ENCODE measurements at places on chromosomes 2 and 18. TPM values are rescaled to one million over a fixed set of nuclear protein-coding genes. Genes with fewer than 3 reads are reported as not detected.

DNA sequence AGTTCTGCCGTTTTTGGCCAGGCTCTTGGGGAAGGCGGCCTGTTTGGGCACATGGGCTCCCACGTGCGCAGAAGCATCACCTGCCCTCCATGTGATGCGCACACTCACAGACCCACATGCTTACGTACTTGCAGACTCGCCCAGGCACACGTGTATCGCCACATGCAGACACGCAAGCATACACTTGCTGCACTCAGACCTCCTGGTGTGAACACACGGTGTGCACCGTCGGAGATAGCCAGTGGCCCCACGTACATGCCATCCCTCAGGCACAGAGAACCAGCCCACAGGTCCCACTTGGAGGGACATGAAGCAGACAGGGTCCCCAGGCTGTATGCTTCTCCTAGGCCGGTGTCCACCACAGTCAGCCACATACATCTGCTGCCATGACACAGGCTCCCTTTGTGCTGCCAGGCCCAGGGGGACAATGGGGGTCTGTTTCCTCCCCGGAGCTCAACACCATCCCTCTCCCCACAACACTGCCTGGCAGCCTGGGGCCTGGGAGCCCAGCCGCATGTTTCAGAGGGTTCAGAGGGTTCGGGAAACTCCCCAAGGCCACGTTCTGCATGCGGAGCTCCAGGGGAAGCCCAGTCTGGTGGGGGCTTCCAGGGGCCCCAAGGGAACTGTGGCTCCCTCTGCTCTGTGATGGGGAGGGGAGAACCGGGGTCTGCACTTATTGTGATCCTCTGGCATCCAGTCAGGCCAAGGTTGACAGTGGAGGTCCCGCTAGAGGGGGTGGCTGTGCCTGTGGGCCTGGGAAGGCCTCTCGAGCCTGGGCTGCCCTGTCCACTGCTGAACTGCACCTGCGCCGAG, 208.1 kb upstream of the HAAO start:
- DNase-seq = no peak
- H3K36me3 ChIP-seq = no peaks in the 10 kb centered on the region
- H3K4me3 ChIP-seq = no peak overlapping the region
- H3K27me3 ChIP-seq = no peaks in the 10 kb centered on the region
- H3K27ac ChIP-seq = peak overlapping the region; percentile 81

DNA sequence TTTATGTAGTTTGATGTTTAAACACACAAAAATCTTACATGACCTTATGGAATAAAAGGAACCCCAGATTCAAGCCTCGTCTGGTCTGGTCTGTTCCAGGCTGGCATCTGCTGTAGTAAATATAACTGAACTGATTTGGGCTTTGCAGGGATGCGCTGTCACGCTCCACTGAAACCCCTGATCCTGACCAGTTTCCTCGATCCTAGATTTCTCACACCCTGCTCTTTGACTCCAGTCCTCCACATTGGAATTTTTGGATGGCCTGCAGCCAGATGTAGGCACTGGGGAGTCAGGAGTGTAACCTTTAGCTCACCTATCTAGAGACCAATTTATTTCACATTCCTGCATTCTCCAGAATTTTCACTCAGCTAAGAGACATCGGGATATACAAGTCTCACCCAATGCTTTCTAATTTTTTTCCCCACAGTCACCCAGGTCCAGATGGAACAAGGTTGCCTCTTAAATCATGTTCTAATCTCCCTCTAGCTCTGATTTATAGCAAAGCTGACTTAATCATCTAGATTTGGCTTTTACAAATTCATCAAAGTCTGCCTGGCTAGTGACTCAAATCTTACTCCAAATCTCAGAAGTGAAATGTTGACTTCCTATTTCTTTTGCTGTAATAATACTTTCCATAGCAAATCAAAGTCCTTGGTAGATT, 219.6 kb downstream of the CD226 start:
- no peak for DNase-seq
- no peaks in the 10 kb centered on the region for H3K4me1 ChIP-seq
- no peaks in the 10 kb centered on the region for H3K36me3 ChIP-seq
- H3K4me3 ChIP-seq = no peak overlapping the region
- H3K27me3 ChIP-seq = no peaks in the 10 kb centered on the region

RIT2 gene
- total RNA-seq = not detected

- H3K27me3 ChIP-seq = no peaks in the 10 kb centered on the region
- H3K36me3 ChIP-seq = no peaks in the 10 kb centered on the region
- H3K4me3 ChIP-seq = no peak overlapping the region
- DNase-seq = no peak
These were observed 7.7 kb downstream of the PSD4 start for GRCh38 chr2:113181258-113182051.

GRCh38 chr2:105592288-105592687, 152.4 kb upstream of the NCK2 start:
- no peaks in the 10 kb centered on the region for H3K27me3 ChIP-seq
- DNase-seq = no peak
- H3K4me3 ChIP-seq = no peak overlapping the region
- no peaks in the 10 kb centered on the region for H3K36me3 ChIP-seq
- no peak overlapping the region for H3K27ac ChIP-seq

DNA sequence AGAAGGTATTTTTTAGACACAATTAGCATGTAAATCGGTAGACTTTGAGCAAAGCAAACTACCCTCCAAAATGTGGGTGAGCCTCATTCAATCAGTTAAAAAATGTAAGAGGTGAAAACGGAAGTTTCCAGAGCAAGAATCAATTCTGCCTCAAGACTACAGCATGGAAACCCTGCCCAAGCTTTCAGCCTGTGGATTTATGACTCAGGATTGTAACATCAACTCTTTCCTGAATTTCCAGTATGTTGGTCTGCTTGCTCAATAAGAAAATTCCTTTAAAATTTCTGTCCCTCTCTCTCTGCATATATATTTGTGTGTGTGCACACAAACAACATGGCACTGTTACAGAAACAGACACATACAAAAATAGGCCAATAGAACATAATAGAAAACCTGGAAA, 228.6 kb upstream of the DOK6 start:
- no peaks in the 10 kb centered on the region for H3K4me1 ChIP-seq
- H3K4me3 ChIP-seq = no peak overlapping the region
- no peaks in the 10 kb centered on the region for H3K27me3 ChIP-seq
- no peak for DNase-seq

TNS1 gene
- total RNA-seq = 20.6 TPM

MAPK4 gene
- total RNA-seq = 1.8 TPM

GRCh38 chr2:60104514-60105505, 448.6 kb downstream of the BCL11A start:
- no peak overlapping the region for H3K4me3 ChIP-seq
- H3K27me3 ChIP-seq = no peaks in the 10 kb centered on the region
- no peaks in the 10 kb centered on the region for H3K36me3 ChIP-seq
- DNase-seq = no peak

OBSL1 gene
- total RNA-seq = 9.9 TPM

DNA sequence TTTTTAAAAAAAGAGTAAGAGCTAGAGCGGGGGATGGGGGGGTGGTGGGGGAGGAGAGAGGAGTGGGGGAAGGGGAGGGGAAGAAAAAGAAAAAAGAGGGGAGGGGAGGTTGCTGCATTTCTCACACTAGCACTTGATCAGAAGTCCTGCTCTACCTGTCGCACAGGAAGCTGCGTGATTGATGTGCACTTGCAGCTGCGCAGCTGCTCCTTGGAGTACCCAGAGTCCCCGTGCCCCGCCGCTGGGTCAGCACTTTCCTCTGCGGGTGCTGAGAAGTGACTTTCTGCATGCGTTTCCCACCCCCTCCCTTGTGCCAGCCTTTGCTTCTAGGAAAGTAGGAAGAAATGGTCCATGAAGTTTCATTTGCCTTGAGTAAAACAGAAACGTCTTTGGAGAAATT, 297.3 kb downstream of the ETAA1 start:
- H3K36me3 ChIP-seq = no peaks in the 10 kb centered on the region
- no peaks in the 10 kb centered on the region for H3K27me3 ChIP-seq
- no peak overlapping the region for H3K4me3 ChIP-seq
- no peak overlapping the region for H3K27ac ChIP-seq
- no peak for DNase-seq

GRCh38 chr2:237689336-237690131, 62.1 kb downstream of the LRRFIP1 start:
- no peak overlapping the region for H3K27ac ChIP-seq
- no peak overlapping the region for H3K4me3 ChIP-seq
- no peaks in the 10 kb centered on the region for H3K27me3 ChIP-seq
- DNase-seq = peak; percentile 77
- H3K36me3 ChIP-seq = no peaks in the 10 kb centered on the region

DNA sequence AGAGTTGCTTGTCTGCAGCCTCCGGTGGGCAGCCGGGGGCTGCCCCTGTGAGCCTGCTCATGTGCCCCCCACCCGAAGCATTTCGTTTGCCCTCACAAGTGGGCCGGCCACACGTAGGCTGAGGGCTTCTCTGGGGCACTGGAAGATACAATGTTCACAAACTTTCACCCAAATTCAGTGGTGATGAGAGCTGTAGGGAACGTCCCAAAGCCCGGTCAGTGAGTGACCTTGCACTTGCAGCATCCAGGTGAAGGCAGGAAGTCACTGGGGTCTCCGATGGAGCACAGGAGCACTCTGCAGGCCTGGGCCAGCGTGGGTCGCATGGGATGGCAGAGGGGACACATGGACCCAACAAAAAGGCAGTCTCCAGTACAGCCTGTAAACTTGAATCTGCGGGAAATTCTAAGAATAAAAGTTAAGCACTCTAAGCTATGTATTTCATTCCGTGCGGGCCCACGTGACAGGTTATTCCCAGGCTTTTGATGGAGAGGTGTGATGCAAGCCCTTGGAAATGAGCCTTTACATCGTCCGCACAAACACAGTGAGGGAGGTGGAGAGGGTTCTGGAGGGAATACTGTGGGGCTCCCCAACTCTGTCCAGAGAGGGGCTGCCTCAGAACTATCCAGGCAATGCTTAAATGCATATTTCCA, 42.5 kb downstream of the CNGA3 start:
- DNase-seq = no peak
- no peaks in the 10 kb centered on the region for H3K27me3 ChIP-seq
- H3K36me3 ChIP-seq = no peaks in the 10 kb centered on the region
- H3K4me3 ChIP-seq = no peak overlapping the region

SEMA4C gene
- total RNA-seq = 17.2 TPM

GRCh38 chr2:84458551-84459017, 496 bp downstream of the SUCLG1 start:
- peak overlapping the region; percentile 81 for H3K27ac ChIP-seq
- no peaks in the 10 kb centered on the region for H3K27me3 ChIP-seq

SRD5A2 gene
- not detected for total RNA-seq

DNA sequence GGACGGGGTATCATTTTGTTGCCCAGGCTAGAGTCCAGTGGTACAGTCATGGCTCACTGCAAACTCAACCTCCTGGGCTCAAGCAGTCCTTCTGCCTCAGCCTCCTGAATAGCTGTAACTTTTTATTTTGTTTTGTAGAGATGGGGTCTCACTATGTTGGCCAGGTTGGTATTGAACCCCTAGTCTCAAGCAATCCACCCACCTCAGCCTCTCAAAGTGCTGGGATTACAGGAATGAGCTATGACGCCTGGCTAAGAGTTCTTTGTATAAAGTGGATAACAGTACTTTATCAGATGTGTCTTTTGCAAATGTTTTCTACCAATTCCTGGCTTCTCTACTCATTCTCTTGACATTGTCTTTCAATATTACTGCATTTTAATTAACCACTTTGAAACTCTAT, 17.1 kb upstream of the NT5DC4 start:
- H3K4me3 ChIP-seq = no peak overlapping the region
- no peaks in the 10 kb centered on the region for H3K36me3 ChIP-seq
- H3K27me3 ChIP-seq = no peaks in the 10 kb centered on the region
- H3K27ac ChIP-seq = no peak overlapping the region

SPP2 gene
- total RNA-seq = not detected

ABCG8 gene
- 0.12 TPM for total RNA-seq

VIL1 gene
- total RNA-seq = 634 TPM

DNA sequence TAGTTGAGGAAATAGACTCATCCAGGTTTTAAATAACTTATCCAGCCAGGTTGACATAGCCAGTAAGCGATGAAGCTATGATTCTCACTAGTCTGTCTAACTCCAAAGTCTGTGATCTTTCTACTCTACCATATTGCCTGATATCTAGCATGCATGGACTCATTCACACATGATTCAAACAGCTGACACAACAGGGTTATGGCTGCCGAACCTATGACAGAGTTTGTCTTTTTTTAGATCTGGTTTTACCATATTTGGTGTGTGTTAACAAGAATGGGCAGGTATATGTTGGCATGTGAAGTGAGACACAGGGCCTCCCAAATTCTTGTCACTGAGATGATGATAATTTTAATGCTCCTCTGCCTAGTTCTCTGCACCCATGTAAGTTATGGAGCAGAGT, 210.6 kb downstream of the BABAM2 start:
- no peaks in the 10 kb centered on the region for H3K36me3 ChIP-seq
- no peak for DNase-seq
- H3K4me1 ChIP-seq = no peaks in the 10 kb centered on the region
- H3K27me3 ChIP-seq = no peaks in the 10 kb centered on the region
- no peak overlapping the region for H3K4me3 ChIP-seq

STON1 gene
- 11.9 TPM for total RNA-seq

GRCh38 chr2:240590681-240591111, 4.2 kb downstream of the CAPN10 start:
- no peak for DNase-seq
- H3K4me1 ChIP-seq = peaks cover 7% of the 10 kb centered on the region
- peaks cover 6% of the 10 kb centered on the region for H3K36me3 ChIP-seq
- no peaks in the 10 kb centered on the region for H3K27me3 ChIP-seq

GRCh38 chr2:223880796-223881195, 43.4 kb upstream of the AP1S3 start:
- H3K36me3 ChIP-seq = peaks cover 5% of the 10 kb centered on the region
- H3K27ac ChIP-seq = no peak overlapping the region
- no peak overlapping the region for H3K4me3 ChIP-seq
- H3K4me1 ChIP-seq = no peaks in the 10 kb centered on the region
- no peaks in the 10 kb centered on the region for H3K27me3 ChIP-seq

ANKRD30BL gene
- not detected for total RNA-seq

ALK gene
- not detected for total RNA-seq

GRCh38 chr2:85577386-85578242, at the start of gene VAMP8:
Gene VAMP8 (plus strand): TSS chr2:85577586. CDS start chr2:85577647, 61 bp downstream.
- H3K36me3 ChIP-seq = no peaks in the 10 kb centered on the region
- DNase-seq = peak; percentile 93
- peak within 1 kb of the TSS; percentile 56 for H3K4me3 ChIP-seq
- H3K27me3 ChIP-seq = no peaks in the 10 kb centered on the region

DNA sequence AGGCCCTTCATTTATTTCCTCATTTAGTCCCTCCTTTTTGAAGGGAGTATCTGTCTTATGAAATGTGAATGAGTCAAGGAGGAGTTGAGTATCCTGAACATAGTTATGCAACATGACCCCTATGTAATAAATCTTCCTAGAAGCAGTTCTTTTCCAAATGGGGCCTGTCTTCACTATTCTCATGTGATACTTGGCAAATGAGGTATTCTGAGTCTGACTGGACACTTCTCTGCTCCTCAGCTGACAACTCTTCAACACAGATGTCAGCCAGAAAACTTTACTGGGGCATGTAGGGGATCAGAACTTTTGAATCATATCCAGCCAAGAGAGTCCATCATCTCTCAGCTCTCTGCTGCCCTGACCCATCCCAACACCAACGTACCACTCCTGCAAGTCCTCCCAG, 291.6 kb downstream of the ZNF385B start:
- no peak overlapping the region for H3K4me3 ChIP-seq
- H3K36me3 ChIP-seq = no peaks in the 10 kb centered on the region
- DNase-seq = no peak
- H3K27ac ChIP-seq = no peak overlapping the region
- no peaks in the 10 kb centered on the region for H3K4me1 ChIP-seq

All from colonic mucosa (tissue), 4 donors.